ENCODE measurements at places on chromosomes 2 and 18. TPM values are rescaled to one million over a fixed set of nuclear protein-coding genes. Genes with fewer than 3 reads are reported as not detected.
A peak's percentile ranks its signal among the peaks of the same experiment; 100 is the strongest.

GRCh38 chr2:8458503-8459459, 223.1 kb upstream of the ID2 start:
- DNase-seq = no peak

- no peak for DNase-seq
Measured at GRCh38 chr2:60958361-60958760, 59.2 kb upstream of the PEX13 start.

DNA sequence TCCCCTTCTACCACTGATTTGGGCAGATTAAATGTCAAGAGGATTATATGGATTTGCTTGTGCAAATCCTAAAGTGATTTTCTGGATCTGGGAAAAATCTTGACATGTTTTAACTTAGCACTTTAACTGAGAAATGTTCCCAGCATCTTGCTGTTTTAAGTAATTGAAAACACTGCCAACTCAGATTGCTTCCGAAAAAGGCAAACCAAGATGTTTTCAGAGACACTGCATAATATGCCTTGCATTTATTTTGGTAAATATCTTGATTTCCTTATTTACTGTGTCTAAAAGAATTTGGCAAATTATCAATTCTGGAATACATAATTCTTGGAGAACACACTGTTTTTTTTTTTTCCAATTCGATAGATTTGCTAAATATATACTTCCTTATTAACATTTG, 385.0 kb upstream of the FAM98A start:
- peak; percentile 24 for DNase-seq

- peak; percentile 80 for DNase-seq
Measured at GRCh38 chr2:100242891-100243619, 79.2 kb downstream of the LONRF2 start.

DNA sequence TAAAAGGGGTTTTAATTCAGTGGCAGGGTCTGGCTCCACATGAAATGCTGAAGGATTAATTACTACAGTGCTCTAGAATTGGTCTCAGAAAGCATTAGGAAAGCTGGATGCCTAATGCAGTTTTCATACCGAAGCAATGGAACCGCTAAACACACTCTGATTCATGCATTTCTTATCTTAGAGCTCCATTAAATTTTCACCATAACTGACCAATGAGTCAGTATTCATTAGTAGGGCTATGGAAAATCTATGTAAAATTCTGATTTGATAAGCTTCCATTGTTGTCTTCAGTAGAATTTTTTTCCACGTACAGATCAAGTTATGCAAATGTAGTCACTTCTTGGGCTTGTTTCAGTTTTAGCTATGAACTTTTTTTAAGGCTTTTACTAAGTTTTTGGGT, 359.9 kb downstream of the ARHGAP15 start:
- DNase-seq = peak; percentile 81

DNA sequence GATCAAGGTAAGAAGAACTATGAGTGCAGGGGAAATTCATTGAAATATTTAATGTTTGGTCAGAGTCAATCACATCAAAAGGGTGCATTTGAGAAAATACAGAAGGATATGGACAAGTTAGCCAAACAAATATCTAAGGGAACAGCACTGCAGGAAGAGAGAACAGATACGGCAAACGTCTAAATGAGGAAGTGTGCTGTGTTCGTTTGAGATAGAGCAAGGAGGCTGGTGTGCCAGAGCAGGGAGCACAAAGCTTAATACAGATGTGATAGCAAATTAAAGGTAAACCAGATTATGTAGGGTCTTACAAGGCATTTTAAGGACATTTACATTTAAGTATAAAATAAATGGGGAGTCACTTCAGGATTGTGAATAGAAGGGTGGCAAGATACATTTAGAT, 241.3 kb upstream of the ZNF804A start:
- DNase-seq = no peak

GRCh38 chr18:27081701-27082100, 103.4 kb downstream of the CHST9 start:
- DNase-seq = no peak

Gene SRD5A2
- total RNA-seq = 0.10 TPM

Gene IL1R1
- 16.1 TPM for total RNA-seq

Gene GCA
- total RNA-seq = 37.4 TPM

Gene NTSR2
- not detected for total RNA-seq

All from tongue (tissue), 3 donors.